ENCODE measurements at places on chromosomes 3 and 15.

- no peak for DNase-seq
Measured at GRCh38 chr15:32936283-32936918, 218.6 kb downstream of the GREM1 start.

GRCh38 chr15:90667073-90667754 lies 49.9 kb upstream of the BLM start:
- no peak for DNase-seq

GRCh38 chr3:127718245-127718915 lies 45.6 kb downstream of the ABTB1 start:
- DNase-seq = no peak

DNA sequence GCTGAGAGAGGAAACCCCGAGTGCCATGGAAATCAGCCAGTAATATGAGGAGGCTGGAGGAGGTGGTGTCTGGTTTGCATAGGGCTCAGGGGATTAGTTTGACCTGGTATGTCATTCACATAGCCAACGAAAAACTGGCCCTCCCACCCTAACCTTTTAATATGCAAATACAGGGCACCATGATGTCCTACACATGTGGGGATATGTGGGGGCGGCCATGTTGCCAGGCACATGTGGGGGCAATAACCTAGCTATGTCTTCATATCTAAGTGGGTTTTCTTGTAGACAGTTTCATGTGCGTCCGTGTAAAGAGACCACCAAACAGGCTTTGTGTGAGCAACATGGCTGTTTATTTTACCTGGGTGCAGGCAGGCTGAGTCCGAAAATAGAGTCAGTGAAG lies 110.1 kb downstream of the MOBP start:
- no peak for DNase-seq

DNA sequence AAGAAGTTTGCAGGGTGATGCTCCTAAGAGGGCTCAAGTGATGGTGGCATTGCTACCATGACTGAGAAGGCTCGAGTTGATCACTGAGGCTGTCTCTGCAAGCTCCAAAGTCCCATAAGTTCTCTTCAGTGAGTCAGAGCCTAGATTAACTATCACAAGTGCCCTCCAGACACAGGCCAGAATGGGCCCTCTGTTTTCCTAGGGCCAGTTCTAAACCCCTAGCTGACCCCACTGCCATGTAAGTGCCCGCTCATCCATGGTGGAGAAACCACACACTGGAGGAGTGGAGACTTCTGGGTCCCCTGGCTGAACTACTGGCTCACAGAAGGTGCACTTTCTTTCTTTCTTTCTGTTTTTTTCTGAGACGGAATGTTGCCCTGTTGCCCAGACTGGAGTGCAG lies 87.6 kb upstream of the WNT5A start:
- no peak for DNase-seq

DNA sequence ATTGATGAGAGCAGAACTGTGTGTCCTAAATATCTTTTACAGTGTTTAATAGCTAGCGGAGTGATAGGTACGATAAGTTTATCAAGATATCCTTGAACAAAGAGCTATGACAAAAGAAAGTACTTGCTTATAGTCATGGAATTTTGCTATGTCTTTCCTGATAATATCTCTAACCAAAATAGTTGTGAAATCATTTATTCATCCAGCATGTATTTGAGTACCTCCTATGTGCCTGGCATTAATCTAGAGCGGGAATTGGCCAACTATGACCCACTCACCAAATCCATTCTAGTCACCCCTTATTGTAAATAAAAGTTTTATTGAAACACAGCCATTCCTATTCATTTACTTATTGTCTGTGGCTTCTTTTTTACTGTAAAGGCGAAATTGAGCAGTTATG lies 46.6 kb downstream of the ZFAND6 start:
- no peak for DNase-seq

DNA sequence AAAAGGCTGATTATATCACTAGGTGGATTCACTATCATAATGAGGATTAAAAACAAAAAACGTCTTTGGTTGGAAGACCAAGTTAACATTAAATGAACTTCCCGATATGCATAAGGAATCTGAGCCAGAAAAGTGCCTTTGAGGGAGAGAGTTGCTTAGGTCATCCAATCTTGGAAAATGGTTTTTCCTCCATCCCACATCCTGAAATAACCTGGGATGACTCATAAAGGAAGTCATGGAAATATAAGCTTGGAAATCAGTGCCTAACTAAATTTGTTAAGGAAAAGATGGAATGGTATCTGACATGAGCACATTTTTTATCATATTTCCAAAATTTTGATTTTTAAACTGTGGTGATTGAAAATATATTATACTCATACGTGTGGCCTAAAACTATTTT lies 66.0 kb downstream of the KBTBD8 start:
- no peak for DNase-seq

DNA sequence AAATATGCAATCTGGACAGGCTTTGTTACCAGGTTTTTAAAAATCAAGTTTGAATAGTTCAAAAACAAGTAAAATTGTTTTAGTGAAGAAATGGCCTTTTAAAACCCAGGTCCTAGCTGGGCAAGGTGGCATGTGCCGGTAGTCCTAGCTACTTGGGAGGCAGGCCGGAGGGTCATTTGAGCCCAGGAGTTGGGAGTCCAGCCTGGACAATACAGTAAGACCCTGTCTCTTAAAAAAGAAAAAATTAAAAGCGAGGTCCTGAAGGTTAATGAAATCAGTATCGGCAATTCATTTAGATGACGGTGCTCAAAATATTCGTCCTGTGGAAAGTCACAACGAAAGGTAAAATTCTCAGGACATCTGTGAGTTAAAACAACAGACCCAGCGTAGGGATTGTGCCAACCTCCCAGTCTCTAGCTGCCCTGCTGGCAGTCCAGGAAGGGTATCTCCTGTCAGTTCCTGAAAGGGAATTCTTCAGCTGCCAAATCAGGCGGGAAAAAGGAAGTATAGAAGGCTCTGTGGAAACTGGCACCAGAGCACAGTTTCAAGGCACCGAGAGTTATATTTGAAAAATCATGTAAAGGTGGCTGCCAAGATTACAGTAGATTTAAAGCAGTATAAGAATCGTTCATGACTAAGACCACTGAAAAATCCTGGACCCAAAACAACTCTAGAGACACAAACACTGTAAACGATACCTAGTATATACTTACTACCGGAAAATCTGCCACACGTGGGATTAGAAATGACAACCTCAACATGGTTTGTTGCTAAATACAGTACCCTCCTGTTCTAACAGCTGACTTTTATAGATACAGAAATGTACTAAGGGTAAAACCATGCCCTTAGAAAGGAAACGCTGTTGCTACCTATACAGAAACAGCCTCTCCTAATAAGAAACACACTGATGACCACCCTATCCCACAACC lies 1.2 kb upstream of the ABHD17C start:
- no peak for DNase-seq

DNA sequence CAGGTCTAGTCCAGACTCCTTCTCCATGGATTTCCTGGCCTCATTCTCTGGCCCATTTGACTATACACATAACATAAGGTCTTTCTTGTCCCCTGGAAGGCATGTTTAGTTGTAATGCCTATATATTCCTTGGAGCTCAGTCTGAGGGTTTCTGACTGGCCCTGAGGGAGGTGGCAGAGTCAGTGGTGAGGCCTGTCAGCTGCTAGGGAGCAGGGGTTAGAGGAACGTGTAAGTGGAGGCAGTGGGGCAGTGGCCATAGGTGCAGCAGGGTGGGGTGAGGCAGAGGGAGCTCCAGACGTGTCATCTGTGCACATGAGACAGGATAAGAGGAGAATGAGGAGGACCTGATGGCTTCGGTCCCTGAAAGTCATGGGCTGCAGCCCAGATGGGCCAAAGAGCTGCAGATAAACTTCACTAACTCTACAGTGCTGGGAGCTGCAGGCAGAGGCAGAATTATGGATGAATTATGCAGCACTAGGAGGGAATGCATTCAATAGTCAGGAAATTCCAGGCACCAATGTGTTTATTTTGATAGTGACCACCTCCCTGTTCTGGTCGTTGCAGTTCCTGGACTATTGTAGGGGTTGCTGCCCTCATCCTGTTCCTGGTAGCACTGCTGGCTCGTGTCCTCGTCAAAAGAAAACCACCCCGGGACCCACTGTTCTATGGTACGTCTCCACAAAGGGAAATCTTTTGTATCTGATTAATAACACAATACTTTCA lies 4.9 kb downstream of the TM6SF1 start:
- DNase-seq = no peak

- DNase-seq = no peak
Measured at GRCh38 chr3:71227270-71227661, 356.3 kb downstream of the FOXP1 start.

DNA sequence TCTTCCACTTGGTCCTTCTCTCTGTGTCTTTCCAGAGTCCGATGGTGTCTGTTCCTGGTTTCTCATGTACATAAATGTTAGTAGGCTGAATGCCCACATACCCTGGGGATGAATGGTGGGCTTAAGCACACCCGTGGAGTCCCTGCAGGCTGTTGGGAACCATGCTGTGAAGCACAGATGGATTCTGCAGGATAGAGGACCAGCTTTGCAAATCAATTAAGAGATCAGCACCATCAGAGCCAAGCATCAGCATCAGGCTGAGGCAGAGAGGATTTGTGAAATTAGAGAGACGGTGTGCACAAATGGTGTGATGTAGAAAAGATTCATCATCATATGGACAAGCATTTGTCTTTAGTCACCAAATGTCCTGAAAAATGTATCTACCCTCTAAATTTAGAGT lies 127.1 kb downstream of the SV2B start:
- no peak for DNase-seq

- DNase-seq = no peak
Measured at GRCh38 chr3:56812754-56813652, 11.3 kb upstream of the ARHGEF3 start.
